ENCODE measurements at places on chromosomes 12 and 14.

DNA sequence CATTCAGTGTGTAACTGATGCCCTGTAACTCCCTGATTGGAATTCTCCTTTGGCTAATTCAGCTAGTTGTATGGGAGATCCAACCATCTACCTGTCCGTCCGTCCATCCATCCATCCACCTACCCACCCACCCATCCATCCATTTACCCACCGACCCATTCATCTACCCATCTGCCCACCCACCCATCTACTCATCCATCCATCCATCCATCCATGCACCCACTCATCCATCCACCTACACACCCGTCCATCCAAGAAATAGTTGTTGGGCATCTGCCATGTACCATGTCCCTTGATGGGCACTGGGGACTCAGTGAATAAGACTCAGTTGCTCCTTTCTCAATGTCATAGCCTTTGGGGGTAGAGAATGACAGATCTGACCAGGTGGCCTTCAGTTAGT, 48.1 kb downstream of the CCDC92 start:
- no peak for DNase-seq

DNA sequence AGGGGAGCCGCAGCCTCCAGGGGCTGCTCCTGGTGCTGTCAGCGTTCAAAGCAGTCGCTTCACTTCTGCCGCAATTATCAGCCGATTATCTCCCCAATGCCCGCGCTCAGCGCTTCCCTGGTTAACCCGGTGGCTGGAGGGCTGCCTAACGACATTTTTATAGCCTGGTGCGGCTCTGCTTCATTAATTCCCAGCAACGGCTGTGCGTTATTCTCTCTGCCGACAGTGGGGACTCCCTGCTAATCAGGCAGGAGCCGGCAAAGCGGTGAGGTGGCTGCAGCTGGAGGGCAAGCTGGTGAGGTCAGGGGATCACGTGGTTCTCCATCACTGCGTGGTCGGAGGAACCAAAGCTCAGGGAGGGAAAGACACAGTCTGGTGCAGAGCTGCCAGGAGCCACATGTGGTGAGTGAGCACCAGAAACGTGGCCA, 62.9 kb downstream of the GLRX5 start:
- DNase-seq = no peak

DNA sequence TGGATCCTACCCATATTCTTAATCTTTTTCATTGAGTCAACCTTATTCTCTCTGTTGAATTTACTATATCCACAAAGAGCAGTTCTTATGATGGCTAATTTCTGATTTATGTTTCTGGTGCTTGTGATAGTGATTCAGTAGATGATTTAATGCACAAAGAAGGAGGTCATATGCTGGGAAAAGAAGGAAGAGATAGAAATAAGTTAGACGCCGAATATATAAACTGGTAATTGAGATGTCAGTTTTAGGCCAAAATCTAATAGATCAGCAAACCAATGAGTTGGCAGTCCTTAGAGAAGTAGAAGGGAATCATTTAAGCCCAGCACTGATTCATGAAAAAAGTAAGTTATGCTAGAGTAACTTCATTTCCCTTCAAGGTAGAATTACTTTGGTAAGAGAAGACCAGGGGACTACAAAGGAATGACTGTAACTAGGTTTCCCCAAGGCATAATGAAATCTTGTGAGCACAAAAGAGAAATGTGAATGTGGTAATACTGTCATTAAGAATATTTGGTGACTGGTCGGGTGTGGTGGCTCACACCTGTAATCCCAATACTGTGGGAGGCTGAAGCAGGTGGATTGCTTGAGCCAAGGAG, 132.4 kb downstream of the TGFB3 start:
- DNase-seq = no peak

DNA sequence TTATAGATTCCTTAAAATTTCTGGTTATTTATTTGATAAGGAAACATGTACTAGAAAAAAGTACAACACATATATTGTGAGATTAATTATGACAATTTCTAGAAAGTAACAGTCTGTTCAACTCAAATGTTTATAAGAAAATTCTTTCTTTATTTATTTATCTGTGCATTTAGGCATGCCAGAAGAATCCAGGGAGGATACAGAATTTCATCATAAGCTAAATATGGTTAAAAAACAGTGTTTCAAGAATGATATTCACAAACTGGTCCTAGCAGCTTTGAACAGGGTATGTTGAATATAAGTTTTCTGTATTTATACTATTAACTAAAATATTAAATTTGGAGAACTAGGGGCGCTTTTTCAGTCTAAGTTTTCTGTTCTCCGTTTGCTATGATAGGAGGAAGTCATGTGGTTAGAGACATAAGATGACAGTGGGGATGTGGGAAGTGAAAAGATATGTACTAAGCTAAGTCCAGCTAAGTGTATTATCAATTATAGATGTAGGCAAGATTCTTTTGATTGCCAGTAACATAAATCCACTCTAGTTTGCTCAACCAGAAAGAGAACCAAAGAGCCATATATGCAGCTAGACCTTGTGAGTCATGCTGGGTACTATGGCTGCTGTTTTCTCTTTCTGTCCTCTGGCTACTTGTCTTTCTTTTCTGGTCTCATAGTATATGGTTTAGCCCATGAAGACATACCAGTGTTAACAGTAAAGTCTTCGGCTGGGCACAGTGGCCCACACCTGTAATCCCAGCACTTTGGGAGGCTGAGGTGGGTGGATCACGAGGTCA, 39.0 kb downstream of the LRRK2 start:
- no peak for DNase-seq

- no peak for DNase-seq
These were observed 65.7 kb downstream of the TMEM30B start for GRCh38 chr14:61215222-61216020.

Data from type B pancreatic cell (in vitro differentiated cells).